Neural crest cell (in vitro differentiated cells): ENCODE measurements at places on chromosomes 16 and 17. TPM values are rescaled to one million over a fixed set of nuclear protein-coding genes. Genes with fewer than 3 reads are reported as not detected.

The IL17C gene
- total RNA-seq: 0.23 TPM in 1 of 2 replicates, not detected in the other

The ITGAX gene
- not detected in 2 replicates for total RNA-seq

The RAC3 gene
- total RNA-seq: 73.6 and 75.0 TPM in 2 replicates

The ENPP7 gene
- total RNA-seq: not detected in 2 replicates

The NHLRC4 gene
- 0.84 and 0.86 TPM in 2 replicates for total RNA-seq

The ARHGAP23 gene
- total RNA-seq: 25.7 and 30.0 TPM in 2 replicates

The ASB16 gene
- total RNA-seq: 0.25 and 0.26 TPM in 2 replicates

The AXIN2 gene
- 66.5 and 68.5 TPM in 2 replicates for total RNA-seq

The CACNG5 gene
- total RNA-seq: not detected in 2 replicates

The JPH3 gene
- 9.1 and 9.5 TPM in 2 replicates for total RNA-seq

The GPR179 gene
- 0.07 and 0.20 TPM in 2 replicates for total RNA-seq
